Body of pancreas (tissue), 4 donors: ENCODE measurements at places on chromosomes 3 and 15.
A peak's percentile ranks its signal among the peaks of the same experiment; 100 is the strongest.

- H3K27me3 ChIP-seq: no peaks in the 10 kb centered on the region
- H3K4me3 ChIP-seq: no peak overlapping the region
- H3K36me3 ChIP-seq: no peaks in the 10 kb centered on the region
- no peak overlapping the region for H3K27ac ChIP-seq
- no peaks in the 10 kb centered on the region for H3K4me1 ChIP-seq
- DNase-seq: no peak
Measured at GRCh38 chr3:161430307-161430706, 59.0 kb upstream of the SPTSSB start.

- no peaks in the 10 kb centered on the region for H3K36me3 ChIP-seq
- no peak overlapping the region for H3K27ac ChIP-seq
- H3K4me3 ChIP-seq: no peak overlapping the region
- H3K4me1 ChIP-seq: peaks cover 26% of the 10 kb centered on the region
Measured at GRCh38 chr15:56207092-56207491, 36.6 kb downstream of the RFX7 start.

- H3K4me1 ChIP-seq: no peaks in the 10 kb centered on the region
- DNase-seq: no peak
- no peak overlapping the region for H3K27ac ChIP-seq
- H3K4me3 ChIP-seq: no peak overlapping the region
Measured at GRCh38 chr15:60195611-60196010, 191.5 kb downstream of the FOXB1 start.

GRCh38 chr3:191412759-191413158, 48.2 kb upstream of the PYDC2 start:
- no peak overlapping the region for H3K4me3 ChIP-seq
- DNase-seq: no peak
- H3K27me3 ChIP-seq: no peaks in the 10 kb centered on the region
- no peak overlapping the region for H3K27ac ChIP-seq
- H3K36me3 ChIP-seq: no peaks in the 10 kb centered on the region

DNA sequence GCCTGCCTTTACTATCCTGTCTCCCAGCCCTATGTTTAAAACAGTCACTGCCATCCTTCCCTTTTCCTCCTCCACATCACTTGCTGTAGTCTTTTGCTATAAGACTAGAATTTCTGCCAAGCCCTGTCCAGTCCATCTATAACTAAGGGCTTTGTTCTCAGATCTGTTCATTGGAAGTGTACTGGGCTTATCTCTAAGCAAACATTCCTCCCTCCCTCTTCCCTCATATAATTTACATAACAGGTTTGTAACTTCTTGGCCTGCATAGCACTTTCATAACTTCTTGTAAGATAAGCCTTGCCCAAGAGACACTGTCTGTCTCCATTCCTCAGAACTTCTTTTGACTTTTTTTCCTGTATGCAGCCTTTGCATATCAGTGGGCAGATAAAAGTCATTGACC, 16.7 kb downstream of the TPRG1 start:
- no peak overlapping the region for H3K4me3 ChIP-seq
- H3K27me3 ChIP-seq: no peaks in the 10 kb centered on the region
- DNase-seq: peak; percentile 26
- H3K4me1 ChIP-seq: peaks cover 20% of the 10 kb centered on the region
- no peak overlapping the region for H3K27ac ChIP-seq
- H3K36me3 ChIP-seq: no peaks in the 10 kb centered on the region

DNA sequence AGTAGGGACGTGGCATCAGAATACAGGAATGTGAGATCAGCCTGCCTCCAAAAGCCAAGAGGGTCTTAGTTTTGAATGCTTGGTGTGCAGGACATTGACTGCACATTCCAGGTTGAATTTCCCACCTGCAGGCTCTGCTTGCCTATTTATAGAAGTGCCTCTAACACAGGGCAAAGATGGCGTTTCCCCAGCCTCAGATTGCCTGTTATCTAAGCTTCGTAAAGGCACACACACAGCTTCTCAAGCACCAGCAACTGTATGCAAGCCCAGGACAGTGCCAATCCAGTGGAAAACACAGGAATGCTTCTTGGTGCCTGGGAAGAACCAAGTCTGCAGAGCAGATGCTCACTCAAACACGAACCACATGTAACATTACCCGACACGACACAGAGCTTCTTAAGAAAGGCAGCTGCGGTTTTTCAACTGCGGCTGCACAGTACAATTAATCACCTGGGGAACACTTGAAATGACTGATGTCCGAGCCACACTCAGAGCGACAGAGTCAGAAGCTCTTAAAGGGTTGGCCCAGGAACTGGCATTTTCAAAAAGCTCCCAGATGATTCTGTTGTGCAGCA, 90.0 kb upstream of the ANKRD34C start:
- no peaks in the 10 kb centered on the region for H3K4me1 ChIP-seq
- no peak for DNase-seq
- H3K27ac ChIP-seq: no peak overlapping the region
- no peaks in the 10 kb centered on the region for H3K36me3 ChIP-seq
- H3K27me3 ChIP-seq: no peaks in the 10 kb centered on the region

DNA sequence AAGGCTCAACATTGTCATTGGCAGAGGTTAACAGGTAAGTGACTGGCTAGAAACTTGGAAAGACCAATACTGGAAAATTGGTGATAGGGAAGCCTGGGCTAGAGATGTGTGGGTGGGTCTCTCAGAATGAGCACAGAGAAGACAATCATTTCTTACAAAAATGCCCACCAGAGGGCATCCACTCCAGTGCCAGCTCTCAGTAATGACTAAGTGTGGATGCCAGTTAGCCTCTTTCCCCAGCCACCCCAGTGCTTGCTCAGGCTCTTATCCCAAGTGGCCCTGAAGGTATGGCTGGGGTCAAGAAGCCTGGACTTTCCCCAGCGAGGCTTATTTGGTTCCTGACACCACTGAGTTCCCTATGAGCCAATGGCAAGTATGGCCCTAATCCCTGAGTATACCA, 115.9 kb upstream of the ST8SIA2 start:
- H3K27me3 ChIP-seq: no peaks in the 10 kb centered on the region
- no peak for DNase-seq
- no peaks in the 10 kb centered on the region for H3K36me3 ChIP-seq

DNA sequence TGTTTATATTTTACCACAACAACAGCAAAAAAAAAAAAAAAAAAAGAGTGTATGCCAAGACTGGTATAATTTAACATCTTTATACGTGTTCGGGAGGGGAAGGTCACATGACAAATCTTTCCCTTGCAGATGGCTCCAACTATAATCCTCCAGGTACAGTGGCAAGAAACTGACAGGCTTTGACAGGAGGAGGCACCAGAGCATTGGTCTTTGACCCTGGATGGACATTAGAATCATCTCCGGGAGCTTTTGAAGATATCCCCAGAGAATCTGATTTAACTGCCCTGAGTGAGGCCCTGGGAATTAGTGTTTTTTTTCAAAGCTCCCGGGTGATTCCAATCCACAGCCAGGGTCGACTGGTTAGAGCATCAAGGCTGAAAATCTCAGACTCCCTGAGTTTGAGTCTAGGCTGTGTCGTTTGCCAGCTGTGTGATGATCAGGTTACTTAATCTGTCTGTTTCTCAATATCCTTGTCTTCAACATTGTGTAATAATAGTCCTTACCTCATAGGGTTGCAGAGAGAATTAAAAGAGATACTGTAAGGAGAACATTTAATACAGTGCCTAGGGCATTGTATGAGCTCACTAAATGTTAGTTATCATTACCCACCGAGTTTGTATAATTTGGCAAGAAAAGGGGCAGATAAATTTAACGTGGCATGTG, 8.9 kb upstream of the SEMA5B start:
- no peaks in the 10 kb centered on the region for H3K4me1 ChIP-seq
- H3K36me3 ChIP-seq: no peaks in the 10 kb centered on the region
- H3K27me3 ChIP-seq: no peaks in the 10 kb centered on the region
- no peak for DNase-seq
- H3K27ac ChIP-seq: no peak overlapping the region

GRCh38 chr3:62539762-62540161, 166.4 kb upstream of the FEZF2 start:
- no peak overlapping the region for H3K27ac ChIP-seq
- H3K4me1 ChIP-seq: no peaks in the 10 kb centered on the region
- H3K36me3 ChIP-seq: no peaks in the 10 kb centered on the region
- no peak for DNase-seq
- H3K4me3 ChIP-seq: no peak overlapping the region

GRCh38 chr3:172329070-172329469, 119.2 kb downstream of the GHSR start:
- DNase-seq: no peak
- peaks cover 26% of the 10 kb centered on the region for H3K36me3 ChIP-seq
- no peak overlapping the region for H3K27ac ChIP-seq
- H3K4me3 ChIP-seq: no peak overlapping the region
- peaks cover 2% of the 10 kb centered on the region for H3K4me1 ChIP-seq

- no peak overlapping the region for H3K27ac ChIP-seq
- H3K27me3 ChIP-seq: no peaks in the 10 kb centered on the region
- peaks cover 27% of the 10 kb centered on the region for H3K4me1 ChIP-seq
- H3K4me3 ChIP-seq: no peak overlapping the region
Measured at GRCh38 chr15:57694279-57694678, 12.2 kb upstream of the POLR2M start.

DNA sequence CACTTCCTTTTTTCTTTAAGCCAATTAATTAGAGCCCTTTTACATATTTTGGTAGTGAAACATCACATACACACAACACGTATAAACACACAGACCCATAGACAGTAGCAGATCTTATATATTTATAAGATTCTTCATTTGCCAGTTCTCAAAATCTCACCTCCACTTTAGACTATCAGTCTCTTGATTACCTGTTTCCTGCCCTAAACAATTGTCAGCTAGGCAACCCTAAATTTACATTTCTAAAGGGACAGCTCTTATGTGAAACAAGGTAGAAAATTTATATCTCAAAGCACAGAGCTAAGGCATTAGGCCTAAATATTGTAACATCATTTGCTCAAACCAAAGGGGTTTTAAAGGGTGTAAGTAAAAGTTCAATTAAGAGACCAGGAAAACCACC, 28.9 kb downstream of the SETMAR start:
- H3K27me3 ChIP-seq: no peaks in the 10 kb centered on the region
- no peak overlapping the region for H3K4me3 ChIP-seq

DNA sequence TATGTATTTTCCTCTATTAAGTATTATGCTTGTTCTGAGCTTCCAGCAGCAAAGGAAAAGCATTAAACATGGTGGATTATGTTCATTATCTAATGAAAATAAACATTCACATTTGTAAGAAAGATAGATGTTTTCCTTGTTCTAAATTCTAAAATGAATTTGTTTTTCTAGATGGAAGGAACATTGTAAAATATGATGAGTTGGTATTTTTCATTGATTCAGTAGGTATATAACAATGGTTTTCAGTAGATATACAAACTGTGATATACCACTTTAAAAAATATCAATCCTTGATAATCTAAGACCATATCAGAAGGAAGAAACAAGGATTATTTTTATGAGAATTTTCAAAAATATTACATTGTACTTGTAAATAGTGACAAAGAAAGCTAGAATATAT, 290.6 kb upstream of the GOLIM4 start:
- no peaks in the 10 kb centered on the region for H3K36me3 ChIP-seq
- H3K27ac ChIP-seq: no peak overlapping the region
- no peak for DNase-seq
- no peaks in the 10 kb centered on the region for H3K4me1 ChIP-seq
- no peak overlapping the region for H3K4me3 ChIP-seq

DNA sequence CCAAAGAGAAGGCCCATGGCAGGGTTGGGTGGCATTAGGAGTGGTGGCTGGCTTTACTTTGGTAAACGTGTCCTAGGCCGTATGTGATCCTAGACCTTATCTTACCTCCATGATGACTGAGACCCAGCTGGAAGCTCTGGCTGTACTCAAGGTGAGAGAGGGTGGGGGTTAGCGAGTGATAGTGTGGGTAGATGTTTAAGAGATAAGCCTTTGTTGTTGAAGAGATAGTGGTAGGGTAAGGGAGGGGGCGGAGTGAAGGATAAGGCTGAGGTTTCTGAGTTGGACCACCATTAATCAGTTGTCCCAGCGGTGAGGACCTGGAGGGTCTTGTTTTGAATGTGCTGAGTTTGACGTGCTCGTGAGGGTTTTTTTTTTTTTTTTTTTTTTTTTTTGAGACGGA, 61.5 kb upstream of the ULK4 start:
- DNase-seq: no peak
- H3K27me3 ChIP-seq: no peaks in the 10 kb centered on the region
- H3K4me1 ChIP-seq: peaks cover 58% of the 10 kb centered on the region

DNA sequence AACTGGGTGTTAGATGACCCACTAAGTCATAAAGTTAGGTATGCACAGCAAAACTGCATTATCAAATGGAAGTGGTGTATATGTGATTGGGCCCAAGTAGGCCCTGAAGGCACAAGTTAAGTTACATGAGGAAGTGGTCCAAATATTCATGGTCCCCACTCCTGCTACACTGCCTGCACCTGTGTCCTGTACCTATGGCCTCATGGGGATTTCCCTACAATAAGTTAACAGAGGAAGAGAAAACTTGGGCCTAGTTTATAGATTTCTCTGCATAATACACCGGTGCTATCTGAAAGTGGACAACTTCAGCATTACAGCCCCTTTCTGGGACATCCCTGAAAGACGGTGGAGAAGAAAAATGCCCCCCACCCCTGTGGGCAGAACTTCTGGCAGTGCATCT, 41.5 kb downstream of the STRIT1 start:
- no peak for DNase-seq
- no peaks in the 10 kb centered on the region for H3K36me3 ChIP-seq
- no peaks in the 10 kb centered on the region for H3K27me3 ChIP-seq
- H3K4me1 ChIP-seq: no peaks in the 10 kb centered on the region

DNA sequence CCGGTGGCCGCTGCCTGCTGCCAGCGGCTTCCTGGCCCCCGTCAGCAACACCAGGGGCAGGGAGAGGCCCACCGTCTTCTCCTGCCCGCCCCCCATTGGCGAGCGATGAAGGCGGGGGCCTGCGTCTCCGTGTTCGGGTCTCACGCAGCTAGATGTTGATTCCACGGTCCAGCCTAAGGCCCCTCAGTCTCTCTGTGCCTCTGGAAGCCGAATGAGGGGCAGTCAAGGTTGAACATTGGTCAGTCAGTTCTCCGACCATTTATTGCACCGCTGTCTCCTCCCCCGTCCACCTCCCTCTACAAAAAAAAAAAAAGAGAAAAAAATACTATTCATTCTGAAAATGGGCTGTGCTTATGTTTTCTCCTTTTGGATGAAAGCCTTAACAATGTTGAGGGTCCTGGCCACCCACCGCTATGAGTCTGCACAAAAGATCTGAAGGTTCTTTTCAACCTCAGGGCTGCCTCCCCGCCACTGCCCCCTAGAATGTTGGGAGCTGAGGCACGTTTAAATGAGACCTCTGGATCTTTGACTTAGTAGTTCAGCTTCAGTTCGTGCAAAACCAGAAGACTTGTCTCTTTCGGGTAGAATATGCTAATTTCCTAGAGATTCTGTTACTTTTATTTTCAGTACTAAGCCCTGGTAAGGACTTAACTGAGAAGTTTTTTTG, 736 bp downstream of the IREB2 start:
- peaks cover 2% of the 10 kb centered on the region for H3K36me3 ChIP-seq
- H3K4me3 ChIP-seq: peak overlapping the region; percentile 92
- H3K27ac ChIP-seq: peak overlapping the region; percentile 89
- H3K4me1 ChIP-seq: peaks cover 49% of the 10 kb centered on the region
- H3K27me3 ChIP-seq: no peaks in the 10 kb centered on the region

GRCh38 chr15:78830514-78831228, 19.4 kb upstream of the ADAMTS7 start:
- no peaks in the 10 kb centered on the region for H3K36me3 ChIP-seq
- H3K27ac ChIP-seq: no peak overlapping the region
- no peaks in the 10 kb centered on the region for H3K27me3 ChIP-seq
- DNase-seq: no peak
- peaks cover 3% of the 10 kb centered on the region for H3K4me1 ChIP-seq

- DNase-seq: no peak
- H3K27me3 ChIP-seq: no peaks in the 10 kb centered on the region
- H3K4me3 ChIP-seq: no peak overlapping the region
- no peaks in the 10 kb centered on the region for H3K4me1 ChIP-seq
- H3K36me3 ChIP-seq: no peaks in the 10 kb centered on the region
Measured at GRCh38 chr15:86764021-86764420, 684.4 kb downstream of the AGBL1 start.
